ENCODE measurements at places on chromosomes 1 and 21. TPM values are rescaled to one million over a fixed set of nuclear protein-coding genes. Genes with fewer than 3 reads are reported as not detected.

DNA sequence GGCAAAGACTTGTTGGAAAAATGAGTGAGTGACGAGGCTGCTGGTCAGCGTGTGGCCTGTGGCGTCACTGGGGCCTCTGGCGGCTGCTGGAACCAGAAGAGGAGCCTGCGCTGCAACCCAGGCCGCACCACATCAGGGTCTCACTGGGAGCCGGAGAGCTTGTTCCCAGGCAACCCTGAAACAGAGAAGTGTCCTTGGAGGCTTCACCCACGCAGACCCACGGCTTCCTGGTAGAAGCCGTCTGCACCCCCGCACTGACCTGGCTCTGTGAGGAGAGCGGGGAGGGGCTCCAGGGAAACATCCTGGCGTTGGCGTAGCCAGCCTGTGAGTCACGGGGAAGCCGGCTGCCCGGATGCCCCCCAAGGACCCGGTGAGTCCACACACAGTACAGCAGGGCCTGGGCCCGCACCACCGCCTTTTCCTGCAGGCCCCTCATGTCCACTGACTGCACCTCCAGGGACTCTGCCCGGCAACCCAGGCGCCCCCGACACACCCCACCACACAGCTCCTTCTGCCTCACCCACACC is 57.4 kb downstream of the COL6A1 start:
- ATAC-seq = peak; percentile 28

GRCh38 chr1:12601700-12602658 is 16.0 kb downstream of the DHRS3 start:
- ATAC-seq = no peak

- ATAC-seq = no peak
Observed at GRCh38 chr1:167706931-167707877, 14.6 kb upstream of the MPZL1 start.

GRCh38 chr1:234987415-234988154 is 141.1 kb downstream of the TOMM20 start:
- ATAC-seq = peak; percentile 76

- no peak for ATAC-seq
Observed at GRCh38 chr1:201696217-201696761, 132.7 kb upstream of the IPO9 start.

GRCh38 chr1:156063997-156064285 is 3.0 kb downstream of the RAB25 start:
- ATAC-seq = no peak

DNA sequence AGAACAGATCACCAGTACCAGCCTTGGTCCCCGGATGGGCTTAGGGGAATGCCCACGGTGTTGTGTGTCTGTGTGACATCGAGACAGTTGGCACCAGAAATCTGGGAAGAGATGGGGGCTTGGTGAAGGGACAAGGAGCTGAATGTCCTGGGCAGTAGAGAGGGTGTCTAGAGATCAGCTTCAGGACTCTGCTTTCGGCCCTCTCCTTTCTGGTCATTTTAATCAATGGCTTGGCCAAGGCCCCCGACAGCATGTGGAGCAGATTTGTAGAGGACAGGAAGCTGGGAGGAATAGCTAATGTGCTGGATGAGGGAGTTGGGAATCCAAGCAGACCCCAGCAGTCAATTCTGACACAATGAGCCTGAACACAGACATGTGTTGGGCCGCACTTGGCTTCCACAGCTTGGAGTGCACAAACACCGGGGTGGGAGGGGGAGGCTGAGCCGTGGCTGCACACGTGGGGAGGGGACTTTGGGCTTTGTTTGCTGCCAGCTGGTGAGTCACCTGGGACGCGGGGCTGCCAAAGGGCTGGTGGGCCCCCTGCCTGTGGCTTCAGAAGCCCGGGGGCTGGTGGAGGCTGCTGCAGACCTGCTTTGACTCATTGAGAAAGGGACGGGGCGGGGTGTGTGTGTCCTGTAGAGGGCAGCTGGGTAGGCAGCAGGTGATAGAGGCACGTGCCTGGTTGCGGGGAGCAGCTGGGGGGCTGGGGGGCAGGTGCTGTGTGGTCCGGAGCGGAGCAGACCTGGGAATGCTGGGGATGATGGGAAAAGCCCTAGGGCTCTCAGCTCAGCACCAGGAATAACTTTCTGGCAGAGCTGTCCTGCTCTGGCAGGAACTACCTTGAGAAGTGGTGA is 20.9 kb downstream of the SLC1A7 start:
- peak; percentile 91 for ATAC-seq

DNA sequence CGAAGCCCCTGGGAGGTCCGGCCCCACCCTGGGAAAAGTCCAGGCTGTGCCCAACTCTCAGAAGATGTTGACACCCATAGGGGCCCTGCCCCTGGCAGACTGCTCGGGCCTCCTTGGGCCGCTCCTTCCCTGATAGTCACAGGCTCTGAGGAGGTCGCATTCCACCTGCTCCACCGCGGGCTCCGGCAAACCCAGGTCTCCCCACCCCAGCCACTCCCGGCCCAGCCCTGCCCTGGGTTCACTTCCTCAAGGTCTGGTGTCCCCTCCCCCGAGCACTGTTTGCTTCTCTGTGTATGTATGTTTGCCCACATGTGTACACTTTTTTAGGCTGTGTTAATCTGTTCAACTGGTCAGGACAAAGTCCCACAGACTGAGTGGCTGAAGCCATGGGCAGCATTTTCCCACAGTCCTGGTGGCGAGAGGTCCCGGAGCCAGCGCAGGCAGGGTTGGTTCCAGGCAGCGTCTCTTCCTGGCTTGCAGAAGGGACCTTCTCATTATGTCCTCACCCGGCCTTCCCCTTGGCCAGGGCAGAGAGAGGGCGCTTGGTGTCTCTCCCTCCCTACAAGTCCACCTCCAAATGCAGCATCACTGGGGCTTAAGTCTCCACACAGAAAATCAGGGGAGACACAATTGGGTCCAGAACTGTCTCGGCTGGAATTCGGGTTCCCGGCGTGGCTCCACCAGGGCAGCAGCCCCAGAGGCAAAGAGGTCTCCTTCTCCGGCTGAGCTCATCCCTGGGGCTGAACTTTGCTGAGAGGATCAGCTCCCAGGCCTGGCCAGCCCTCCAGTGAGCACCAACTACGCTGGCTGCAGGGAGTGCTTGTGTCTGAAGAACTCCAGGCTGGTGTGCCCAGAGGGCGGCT is 10.5 kb upstream of the PRXL2B start:
- ATAC-seq = no peak

- no peak for ATAC-seq
Observed at GRCh38 chr21:46435786-46436227, 22.9 kb upstream of the DIP2A start.

- ATAC-seq = no peak
Observed at GRCh38 chr1:45669379-45669778, 17.0 kb downstream of the GPBP1L1 start.

DNA sequence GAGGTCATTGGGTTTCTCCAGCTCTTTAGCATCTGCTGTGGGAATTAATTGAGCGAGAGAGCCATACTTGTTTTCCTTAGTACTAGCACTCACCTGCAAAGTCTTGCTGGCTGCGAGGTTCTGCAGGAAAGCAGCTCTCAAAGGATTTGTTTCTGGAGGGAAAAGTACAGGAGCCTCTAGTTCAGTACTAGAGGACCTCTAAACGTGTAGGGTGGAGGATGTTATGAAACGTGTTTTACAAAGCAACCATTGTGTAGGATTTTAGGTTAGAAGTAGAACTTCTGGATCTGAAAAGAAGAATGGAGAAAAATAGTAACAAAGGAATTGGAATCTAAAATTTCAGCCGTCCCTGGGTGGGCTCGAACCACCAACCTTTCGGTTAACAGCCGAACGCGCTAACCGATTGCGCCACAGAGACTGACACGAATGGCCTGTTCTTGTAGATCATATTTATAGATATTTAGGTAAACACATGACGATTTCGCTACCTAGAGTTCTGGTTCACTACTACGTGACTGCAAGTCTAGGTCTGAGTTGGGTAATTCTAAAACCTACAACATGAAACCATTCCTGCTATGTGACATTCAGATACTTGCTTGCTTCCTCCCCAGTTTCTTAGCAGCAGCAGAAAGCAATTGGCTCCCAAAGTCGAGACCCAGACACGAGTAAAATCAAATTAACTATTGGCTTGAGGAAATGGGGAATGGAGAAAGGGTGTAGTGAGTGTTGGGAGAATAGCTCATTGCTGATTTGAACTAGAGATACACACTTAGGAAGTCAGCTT is 60.2 kb upstream of the CFAP126 start:
- ATAC-seq = peak; percentile 79

- peak; percentile 48 for ATAC-seq
Observed at GRCh38 chr1:64624218-64624713, 120.6 kb upstream of the RAVER2 start.

- no peak for ATAC-seq
Observed at GRCh38 chr1:20075345-20075744, 5.4 kb downstream of the PLA2G5 start.

DNA sequence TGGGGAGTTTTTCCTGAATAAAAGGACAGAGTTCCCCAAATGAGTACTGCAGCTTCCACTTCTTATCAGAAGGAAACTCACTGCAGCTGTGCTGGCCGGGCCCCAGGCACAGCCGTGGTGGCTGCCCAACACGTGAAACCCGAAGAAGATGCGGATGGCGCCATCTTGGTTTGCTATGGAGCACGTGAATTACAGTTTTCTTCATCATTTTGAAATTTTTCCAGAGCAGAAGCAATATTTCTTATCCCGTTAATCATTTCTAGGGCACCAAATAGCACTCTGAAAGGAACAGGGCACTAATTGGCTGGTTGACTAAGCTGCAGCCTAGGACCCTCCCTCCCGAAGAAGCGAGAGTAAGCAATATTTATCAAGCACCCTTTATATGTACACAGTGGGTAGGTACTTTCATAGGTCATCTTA is 63.2 kb upstream of the EPS8L3 start:
- no peak for ATAC-seq

DNA sequence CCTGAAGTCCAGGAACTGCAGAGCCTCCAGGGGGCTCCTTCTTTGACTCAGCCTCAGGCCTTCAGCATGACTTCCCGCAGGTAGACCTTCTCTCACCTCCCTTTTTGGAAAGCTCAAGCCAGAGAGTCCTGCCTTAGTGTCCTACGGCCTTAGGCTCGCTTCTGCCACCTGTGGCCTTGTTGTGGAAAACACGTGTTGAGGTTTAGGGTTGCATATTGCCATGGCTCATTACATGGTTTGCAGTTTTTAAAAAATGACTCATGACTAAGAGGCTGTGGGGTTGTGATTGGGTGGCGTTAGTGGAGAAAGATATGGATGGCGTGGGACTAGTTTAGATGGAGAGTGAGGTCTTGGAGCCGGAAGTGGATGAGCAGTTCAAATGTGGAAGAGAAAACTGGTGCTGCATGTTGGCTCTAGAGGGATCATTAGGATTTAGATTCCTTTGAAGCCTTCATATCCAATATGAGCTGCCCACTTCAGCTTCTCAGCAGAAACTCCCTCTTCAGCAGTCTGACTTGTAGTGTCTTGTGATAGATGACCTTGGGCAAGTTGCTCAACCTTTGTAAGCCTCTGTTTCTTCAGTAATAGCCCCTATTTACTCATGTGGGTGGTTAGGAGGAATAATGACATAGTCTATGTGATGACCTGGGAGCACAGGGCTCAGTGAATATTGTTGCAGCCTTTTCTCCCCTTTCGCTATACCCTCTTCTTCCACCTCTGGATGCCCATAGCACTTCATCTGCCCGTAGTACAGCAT is 6.5 kb upstream of the FGGY start:
- ATAC-seq = peak; percentile 81

DNA sequence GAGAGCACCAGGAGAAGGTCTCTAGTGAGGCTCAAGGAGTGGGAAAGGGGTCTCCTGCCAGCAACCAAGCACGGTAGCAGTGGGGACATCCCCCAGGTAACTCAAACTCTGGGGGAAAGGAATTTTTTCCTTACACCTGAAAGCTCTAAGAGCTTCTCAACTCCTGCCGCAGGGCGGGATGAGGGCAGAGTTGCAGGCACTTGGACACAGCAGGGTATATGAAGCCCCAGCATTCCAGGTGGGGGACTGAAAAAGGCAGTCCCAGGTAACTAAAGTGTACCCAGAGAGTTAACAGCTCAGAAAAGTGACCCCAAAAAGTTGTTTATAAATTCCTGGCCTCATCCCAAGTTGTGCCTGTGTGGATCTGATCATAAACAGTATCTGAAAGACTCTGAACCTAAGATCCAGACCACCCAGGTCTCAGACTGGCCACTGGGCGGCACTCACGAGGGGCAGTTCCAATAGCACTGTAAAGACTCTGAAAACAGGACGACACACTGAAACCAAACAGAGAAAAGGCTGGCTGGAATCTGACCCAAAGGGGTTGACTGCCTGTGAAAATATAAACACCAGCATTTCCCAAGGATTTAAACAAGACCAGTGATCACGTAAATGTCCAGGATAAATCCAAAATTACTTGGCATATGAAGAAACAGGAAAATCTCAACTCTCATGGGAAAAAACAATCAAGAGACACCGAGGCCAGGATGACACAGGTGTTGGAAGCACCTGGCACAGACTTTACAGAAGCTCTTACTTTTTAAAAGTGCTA is 47.5 kb downstream of the HSF2BP start:
- peak; percentile 59 for ATAC-seq

- no peak for ATAC-seq
Observed at GRCh38 chr1:85654066-85654782, 54.0 kb downstream of the ZNHIT6 start.

DNA sequence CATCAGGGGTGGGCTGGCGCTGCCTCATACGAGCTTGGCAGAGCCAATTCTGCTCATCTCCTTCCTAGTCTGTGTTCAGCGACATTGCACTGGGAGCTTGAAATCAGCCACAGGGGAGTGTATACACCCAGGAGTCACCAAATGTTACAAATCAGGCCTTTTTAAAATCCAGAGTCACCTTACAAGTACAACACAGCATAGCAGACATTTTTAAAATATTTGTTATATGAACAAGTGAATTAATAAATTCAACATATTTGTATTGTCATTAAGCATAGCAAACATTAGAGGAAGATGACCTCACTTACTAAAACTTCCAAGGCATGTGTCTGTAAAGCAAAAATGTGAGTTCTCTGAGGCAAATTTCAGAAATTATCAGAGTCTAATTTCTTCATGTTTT is 210.0 kb downstream of the HLX start:
- ATAC-seq = no peak

DNA sequence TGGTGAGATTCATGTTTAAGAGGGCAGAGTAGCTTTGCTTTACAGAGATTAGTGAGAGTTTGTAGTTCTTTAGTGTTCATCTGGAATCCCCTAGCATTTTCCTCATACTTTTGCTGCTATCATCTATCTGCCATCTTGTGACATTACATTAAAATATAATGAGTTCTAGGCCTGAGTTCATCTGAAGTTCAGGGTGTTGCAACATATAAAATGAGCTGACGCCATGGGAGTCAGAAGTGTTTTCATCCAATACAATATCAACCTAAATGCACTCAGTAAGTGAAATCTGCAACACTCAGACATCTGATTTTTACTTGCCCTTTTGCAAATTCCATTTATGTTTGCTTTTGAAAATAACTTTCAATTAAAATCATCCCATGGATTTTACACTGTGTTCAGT is 153.8 kb downstream of the NTNG1 start:
- no peak for ATAC-seq

The BTBD8 gene
- total RNA-seq = 2.7 TPM

The OR2T29 gene
- 0.41 TPM for total RNA-seq

The LCE3E gene
- total RNA-seq = not detected

The COL8A2 gene
- total RNA-seq = 1.0 TPM

All from motor neuron (in vitro differentiated cells).